Sciatic nerve (tissue), 2 donors: ENCODE measurements at places on chromosomes 6 and 20.

DNA sequence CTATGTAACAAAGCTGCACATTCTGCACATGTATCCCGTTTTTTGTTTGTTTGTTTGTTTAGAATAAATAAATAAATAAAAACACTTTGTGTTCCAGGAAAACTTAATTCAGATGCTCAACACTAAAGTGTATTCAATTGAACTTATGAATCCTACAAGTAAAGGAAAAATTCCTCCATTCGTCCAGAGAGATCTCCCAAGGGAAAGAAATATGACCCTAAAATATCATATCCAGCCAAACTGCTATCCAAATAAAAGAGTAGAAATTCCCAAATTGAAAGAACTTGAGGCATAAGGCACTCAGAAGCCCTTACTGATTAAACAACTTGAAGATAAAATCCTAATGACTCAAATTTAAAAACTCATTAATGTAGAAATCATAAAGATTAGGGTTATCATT, 90.4 kb downstream of the MOXD1 start:
- DNase-seq = no peak

DNA sequence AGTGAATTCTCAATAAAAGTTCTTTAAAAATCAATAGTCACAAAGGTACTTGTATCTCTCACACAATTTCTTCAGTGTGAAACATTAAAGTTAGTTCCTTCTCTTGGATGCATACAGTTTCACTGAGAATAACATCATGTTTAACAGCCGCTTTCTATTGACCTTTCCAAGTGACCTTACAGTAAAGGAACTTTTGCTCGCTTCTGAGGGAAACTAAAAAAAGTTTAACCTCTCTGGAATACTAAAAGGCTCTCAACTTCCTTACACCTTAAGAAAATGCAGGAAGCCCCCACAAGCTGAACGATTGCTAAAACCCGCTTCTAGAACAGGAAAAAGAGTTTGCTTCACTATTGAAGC, 1.3 kb downstream of the RRAGD start:
- DNase-seq = no peak

- no peak for DNase-seq
These were observed 763 bp downstream of the TMEM14A start for GRCh38 chr6:52671676-52672075.

GRCh38 chr20:25328954-25329498, 61.6 kb downstream of the ABHD12 start:
- DNase-seq = no peak

DNA sequence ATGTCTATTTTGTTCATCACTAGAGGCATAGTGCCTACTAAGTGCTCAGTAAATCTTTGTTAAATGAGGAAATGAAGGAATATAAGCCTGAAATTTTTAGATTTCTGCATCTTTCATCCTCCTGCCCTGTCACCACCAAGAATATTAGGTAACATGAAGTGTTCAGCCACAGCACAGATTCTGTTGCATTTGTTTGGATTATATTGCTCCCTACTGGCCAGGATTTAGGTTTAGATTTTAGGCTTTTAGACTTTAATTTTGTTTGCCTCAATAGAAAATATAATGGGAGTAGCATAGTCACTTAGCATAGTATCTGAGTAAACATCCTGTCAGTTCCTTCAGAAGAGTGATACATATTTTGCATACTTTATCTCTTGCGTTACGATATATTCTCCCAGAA, 14.2 kb downstream of the FARS2 start:
- DNase-seq = no peak

GRCh38 chr20:29085625-29086024, 2171.8 kb upstream of the DEFB115 start:
- no peak for DNase-seq

- DNase-seq = no peak
These were observed 11.1 kb upstream of the ADTRP start for GRCh38 chr6:11789744-11790143.

GRCh38 chr6:6811128-6812009, 222.8 kb downstream of the LY86 start:
- DNase-seq = no peak

- DNase-seq = no peak
These were observed 80.6 kb downstream of the IRAK1BP1 start for GRCh38 chr6:78947962-78948361.

DNA sequence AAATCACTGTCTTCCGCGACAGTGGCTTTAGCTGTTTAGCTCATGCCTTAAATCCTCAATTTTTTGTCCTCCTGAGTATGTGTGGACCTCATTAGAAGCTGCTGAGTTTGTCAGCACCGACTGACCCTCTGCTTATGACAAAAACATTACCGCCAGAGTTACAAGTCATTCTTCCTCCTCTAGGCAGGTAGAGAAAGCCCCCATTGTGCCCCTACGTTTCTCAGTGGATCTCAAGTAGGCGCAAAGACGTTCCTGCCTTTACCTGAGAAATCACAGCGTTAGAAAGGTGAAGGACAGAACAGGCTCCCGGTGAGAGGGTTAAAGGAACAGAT, 227.3 kb upstream of the PDE10A start:
- DNase-seq = no peak

GRCh38 chr6:79188885-79189480, 45.5 kb downstream of the HMGN3 start:
- no peak for DNase-seq

GRCh38 chr6:47483853-47484546, 6.4 kb downstream of the CD2AP start:
- no peak for DNase-seq

DNA sequence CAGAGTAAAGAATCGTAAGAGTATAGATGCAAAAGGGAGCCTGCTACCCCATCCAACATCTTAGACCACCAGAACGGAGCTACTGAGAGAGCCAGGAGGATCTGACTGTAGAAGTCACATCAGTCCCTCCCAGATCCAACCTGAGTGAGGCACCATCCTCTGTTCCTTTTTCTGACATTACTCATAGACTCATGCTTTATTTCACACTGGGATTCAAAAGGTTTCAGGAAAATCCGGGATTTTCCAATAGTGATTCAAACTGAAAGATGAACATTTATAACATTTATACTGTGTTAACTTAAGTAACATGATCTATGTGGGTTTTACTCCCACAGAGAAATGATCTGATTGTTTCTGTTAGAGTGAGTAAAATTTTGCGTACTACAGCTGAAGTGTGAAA, 868.6 kb upstream of the GJE1 start:
- DNase-seq = no peak

DNA sequence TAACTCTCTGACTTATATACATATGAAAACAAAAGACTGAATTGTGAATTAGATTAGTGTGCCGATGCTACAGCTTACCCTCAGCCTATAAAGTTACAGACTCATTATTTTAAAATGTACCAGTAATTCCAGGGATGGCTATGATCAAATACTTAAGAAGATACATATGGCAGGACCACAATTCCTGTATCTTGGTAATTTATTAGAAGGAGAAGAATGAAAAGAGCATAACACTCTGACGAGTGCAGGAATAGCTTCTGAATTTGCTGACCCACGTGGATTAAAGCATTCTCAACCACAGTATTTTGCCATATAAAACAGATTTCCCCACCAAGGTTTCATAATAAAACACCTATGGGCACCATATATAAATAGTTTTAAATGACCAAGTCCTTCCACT, 368.5 kb upstream of the RUNX2 start:
- DNase-seq = no peak

DNA sequence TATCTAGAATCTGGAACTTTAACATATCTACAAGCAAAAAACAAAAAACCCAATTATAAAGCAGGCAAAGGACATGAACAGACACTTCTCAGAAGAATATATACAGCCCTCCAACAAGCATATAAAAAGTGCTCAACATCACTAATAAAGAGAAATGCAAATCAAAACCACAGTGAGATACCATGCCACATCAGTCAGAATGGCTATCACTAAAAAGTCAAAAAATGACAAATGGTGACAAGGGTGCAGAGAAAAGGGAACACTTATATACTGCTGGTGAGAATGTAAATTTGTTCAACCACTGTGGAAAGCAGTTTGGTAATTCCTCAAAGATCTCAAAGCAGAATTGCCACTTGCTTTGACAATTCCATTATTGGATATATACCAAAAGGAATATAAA, 215.0 kb upstream of the EYS start:
- DNase-seq = no peak

DNA sequence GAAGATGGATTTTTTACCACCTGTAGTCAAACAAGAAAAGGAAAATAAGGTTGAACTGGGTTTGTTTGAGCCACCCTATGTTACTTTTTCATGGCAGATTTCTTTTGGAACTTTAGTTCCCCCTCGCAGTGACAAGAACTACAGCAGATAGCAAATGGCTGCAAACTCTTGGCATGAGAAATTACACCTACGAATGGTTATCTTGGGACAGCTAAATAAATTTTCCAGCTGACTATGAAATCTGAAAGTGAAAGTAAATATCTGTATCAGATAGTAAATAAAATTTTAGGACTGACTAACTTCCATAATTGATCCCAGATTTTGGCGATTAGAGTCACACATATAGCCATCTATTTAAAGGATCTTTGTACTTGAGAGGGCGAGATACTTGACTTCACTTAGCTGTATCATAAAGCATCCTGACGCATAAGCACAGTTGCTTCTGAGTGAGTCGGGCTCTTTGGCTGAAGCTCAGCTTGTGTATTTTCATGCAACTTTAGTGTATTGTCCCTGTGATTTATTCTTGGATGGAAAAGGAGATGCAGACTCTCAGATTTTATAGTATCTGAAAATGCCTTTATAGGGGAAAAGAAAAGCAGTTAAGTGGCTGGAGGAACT, 125.3 kb upstream of the B3GAT2 start:
- DNase-seq = no peak

- DNase-seq = peak; percentile 50
These were observed 148.9 kb downstream of the NFATC2 start for GRCh38 chr20:51393571-51393970.

DNA sequence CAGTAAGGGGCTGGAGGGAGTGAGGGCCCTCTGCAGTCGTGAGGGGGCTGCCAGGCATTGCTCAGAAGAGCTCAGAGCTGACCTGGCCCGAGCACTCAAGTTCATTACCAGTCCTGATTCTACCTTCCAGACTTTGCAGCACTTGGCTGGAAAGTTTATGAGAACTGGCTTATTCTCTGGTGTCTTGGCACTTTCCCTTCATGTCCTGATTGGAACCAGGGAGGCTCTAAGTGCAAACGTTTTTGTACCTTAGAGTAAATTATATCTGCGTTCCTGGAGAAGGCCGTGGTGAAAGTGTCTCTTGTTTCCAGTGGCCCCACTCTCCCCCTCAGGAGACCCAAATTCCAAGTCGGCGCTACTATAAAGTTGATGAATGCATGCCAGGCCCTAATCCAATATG, 402.3 kb downstream of the CDC5L start:
- DNase-seq = no peak
